EH (cell line): ENCODE measurements at places on chromosomes 7 and 10.

GRCh38 chr10:101565936-101566332, 22.1 kb downstream of the POLL start:
- no peak for DNase-seq

DNA sequence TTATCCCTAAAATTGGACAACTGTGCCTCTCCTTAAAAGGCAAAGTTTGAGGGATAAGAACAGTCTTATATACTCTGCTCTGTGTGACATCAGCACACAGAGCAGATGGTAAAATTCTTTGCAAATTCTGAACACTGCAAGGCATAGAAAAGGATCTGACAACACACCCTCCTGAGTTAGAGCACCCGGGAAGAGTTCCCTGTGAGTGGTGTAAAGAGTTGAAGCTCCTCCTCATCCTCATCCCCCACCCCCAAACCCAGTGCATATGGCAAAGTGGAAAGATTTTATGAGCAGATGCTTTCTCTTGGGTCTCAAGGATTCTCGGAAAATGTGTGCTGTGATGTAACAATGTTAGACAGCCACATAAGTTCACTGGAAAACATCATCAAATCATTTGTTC, 40.0 kb upstream of the DGKI start:
- peak; percentile 74 for DNase-seq

GRCh38 chr7:116561697-116562483, 37.1 kb downstream of the CAV1 start:
- peak; percentile 79 for DNase-seq

DNA sequence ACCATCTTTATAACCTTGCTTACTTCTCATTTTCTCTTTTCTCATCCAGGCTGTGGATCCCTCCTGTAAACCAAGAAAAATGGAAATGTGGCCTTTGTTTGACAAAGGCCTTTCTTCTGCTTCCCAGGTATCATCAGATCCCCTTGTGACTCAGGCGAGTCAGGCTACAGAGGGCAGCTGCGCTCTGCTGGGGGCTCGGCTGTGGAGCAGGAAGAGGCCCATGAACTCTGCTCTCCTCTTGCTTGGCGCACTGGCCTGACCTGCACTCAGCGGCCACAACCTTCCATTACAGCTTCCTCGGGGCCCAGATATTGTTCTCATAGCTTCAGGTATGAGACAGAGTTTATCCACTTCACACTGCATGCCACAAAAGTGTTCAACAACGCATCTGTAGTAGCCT, 457.6 kb upstream of the COBL start:
- DNase-seq: no peak

DNA sequence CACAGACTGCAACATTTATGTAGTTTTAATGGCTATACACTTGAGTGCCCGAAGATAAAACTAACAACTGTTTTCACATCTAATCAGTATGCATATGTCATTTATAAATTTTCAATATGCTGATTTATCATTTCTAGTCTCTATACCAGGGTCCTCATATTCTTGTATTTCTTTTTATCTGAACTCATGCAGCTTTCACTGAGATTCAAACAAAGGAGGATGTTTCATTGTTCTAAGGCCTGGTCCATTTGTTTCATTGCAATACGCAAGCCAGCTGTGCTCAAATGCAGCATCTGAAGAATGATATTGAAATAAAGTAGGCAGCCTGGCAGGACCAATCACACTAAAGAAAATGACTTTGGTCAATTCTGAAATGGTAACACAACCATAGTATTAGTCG, 31.7 kb downstream of the MAGI2 start:
- DNase-seq: no peak

DNA sequence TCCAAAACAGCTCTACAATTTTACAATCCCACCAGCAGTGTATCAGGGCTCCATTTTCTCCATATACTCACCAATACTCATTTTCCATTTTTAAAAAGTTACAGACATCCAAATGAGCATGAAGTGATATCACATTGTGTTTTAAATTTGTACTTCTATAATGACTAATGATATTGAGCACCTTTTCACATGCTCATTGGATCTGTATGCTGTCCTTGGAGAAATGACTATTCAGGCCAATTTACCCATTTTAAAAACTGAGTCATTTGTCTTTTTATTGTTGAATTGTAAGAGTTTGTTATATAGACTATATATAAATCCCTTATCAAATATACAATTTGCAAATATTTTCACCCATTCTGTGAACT, 162.0 kb downstream of the MAGI2 start:
- no peak for DNase-seq

GRCh38 chr7:115693779-115694178, 336.8 kb downstream of the TFEC start:
- DNase-seq: no peak

GRCh38 chr7:154911862-154912455, 91.0 kb downstream of the PAXIP1 start:
- DNase-seq: no peak

GRCh38 chr7:16587790-16588189, 57.8 kb downstream of the ANKMY2 start:
- no peak for DNase-seq

- DNase-seq: no peak
Measured at GRCh38 chr10:123795196-123795780, 96.3 kb downstream of the CPXM2 start.

- DNase-seq: no peak
Measured at GRCh38 chr10:71790749-71791440, 17.6 kb upstream of the VSIR start.

GRCh38 chr10:123379156-123379555, 225.0 kb downstream of the BUB3 start:
- no peak for DNase-seq

GRCh38 chr7:100158229-100159098, at the start of gene TRAPPC14:
Gene TRAPPC14, minus strand, starts transcription at chr7:100158723. Its CDS starts 224 bp downstream, at chr7:100158499.
- DNase-seq: peak; percentile 86

DNA sequence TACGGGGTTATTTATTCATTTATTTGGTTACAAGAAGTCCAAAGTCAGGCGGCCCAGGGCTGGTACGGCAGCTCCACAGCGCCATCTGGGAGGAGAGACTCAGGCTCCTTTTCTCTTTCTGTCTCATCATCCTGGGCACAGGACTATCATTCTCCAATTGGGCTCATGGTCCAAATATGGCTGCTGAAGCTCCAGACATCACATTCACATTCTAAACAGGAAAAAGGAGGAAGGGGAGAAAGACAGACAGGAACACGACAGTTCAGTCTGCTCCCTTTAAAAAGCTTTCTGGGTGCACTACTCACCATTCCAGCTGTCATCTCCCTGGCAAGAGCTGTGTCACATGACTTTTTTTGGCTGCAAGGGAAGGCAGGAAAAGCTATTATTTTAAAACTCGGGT, 74.4 kb upstream of the PDZD8 start:
- no peak for DNase-seq

DNA sequence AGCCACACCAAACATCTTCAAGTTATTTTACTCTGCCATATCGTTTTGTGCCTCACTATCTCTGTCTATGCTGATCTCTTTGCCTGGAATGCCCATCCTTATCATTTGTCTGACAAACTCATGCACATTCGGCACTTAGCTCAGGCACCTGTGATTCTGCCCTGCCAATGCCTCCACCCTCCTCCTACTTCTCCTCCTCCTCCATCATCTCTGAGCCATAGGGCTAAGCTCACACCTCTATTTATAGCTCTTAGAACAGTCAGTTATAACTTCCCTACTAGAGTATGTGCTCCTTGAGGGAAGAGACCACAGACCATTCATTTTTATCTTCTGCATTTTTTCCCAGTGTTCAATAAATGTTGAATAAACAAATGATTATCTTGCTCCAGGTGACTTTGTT, 51.2 kb upstream of the CDK13 start:
- DNase-seq: no peak

DNA sequence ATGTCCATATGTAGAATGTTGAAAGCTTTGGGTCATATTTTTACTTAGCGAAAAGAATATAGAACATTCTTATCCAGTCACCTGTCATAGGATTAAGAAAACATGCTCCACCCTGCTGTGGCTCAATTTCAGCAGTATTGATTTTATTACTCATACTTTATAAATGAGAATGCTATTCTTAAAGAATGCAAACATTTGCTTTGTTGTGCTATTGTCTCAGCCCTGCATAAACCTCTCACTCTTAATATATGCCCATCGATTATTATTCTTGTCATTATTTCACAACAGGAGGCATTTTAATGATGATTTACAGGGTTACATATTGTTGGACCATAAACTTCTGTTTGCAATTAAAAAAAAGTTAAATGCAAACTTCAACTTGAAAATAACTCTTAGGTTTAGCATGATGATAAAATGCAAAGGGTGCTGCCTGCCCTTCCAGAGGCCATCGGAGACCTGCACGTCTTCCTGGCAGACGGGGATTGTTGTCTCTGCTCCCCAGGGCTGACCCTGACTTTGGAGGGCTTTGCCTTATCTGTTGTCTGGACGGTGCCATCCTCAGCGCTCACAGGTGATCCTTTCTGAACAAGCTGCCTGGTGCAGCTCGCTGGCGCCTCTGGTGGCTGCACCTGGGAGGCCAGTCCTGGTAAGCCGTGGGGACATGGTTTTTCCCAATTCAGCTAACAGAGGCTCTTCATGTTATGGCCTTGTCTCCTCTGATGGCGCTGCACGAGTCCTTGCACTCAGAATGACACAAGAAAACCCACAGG, 50.0 kb upstream of the SHH start:
- DNase-seq: no peak

DNA sequence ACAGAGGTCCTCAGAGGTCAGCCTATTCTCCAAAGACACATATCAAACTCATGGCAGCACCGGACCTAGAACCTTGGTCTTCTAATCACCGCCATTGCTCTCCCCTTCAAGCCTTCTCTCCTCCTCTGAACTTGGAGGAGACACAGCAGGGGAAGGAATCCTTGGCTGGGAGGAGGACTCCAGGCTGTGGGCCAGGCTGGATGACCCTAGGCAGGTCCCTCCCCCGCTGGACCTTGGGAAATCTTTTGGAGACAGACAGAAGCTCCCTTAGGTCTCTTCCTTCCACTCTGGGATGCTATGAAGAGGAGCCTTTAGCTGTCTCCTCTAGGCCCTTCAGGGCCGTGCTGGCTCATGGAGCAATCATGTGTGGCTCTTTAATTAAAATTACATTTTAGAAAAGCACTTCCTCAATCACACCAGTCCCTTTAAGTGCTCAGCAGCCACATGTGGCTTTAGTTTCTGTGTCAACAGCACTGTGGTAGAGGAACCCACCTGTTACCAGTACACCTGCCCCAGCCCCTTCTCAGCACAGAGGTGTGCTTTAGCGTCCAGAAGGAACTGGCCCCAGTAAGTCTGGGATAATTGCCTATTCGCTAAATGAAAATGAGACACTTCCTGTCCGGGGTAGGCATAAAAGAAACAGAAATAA, 238.2 kb downstream of the CELF2 start:
- peak; percentile 1 for DNase-seq

DNA sequence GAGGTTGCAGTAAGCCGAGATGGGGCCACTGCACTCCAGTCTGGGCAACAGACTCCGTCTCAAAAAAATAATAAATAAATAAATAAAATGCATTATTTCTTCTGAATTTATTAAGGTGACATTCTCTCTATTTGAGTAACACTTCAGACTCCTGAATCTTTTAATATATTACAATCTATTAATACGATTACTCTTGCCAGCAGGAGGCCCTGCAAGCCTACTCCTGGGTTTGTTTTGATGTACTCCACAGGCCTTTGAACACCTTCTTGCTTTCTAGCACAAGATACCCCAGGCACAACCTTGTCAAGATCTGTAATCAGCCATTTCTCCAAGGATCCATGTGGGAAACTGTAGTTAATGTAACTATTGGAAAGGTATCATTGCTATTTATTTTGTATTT, 63.5 kb downstream of the COBL start:
- DNase-seq: no peak

GRCh38 chr10:123884351-123884906, 7.2 kb downstream of the CPXM2 start:
- no peak for DNase-seq

GRCh38 chr10:2619472-2619871, 447.9 kb upstream of the PFKP start:
- DNase-seq: no peak

DNA sequence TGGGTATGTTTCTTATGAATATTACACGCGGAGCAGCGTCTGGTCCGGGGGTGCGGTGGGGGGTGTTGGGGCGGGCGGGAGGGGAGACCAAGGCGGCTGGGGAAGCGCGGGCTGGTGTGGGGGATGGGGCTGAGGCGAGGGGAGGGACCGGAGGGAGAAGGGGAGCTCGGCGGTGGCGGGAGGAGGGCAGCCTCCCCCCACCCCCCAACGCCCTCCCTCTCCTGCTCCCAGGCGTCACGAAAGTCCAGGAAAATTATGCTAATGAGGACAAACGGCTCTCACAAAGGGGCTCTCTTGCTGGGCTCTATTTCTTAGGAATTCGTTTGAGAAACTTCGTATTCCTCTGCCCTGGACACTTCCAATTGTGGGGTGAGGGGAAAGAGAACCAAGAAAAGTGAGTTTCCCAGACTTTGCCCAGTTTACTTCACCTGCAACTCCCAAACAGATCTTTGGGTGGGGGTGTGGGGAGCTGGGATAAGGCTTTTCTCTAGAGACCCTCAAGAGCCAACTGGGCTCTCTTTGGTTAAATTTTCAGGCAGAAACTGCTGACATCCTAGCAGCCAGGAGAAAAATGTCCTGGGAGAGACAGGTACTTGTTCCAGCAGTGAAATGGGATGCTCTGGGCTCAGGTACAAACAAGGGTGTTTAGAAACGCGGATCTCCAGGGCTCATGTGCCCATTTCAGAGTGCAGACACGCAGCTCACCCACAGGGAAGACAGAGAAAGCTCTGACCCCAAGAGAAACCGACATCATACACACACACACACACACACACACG, 11.7 kb upstream of the HOXA2 start:
- no peak for DNase-seq

- no peak for DNase-seq
Measured at GRCh38 chr10:108966411-108966810, 956.9 kb downstream of the XPNPEP1 start.

DNA sequence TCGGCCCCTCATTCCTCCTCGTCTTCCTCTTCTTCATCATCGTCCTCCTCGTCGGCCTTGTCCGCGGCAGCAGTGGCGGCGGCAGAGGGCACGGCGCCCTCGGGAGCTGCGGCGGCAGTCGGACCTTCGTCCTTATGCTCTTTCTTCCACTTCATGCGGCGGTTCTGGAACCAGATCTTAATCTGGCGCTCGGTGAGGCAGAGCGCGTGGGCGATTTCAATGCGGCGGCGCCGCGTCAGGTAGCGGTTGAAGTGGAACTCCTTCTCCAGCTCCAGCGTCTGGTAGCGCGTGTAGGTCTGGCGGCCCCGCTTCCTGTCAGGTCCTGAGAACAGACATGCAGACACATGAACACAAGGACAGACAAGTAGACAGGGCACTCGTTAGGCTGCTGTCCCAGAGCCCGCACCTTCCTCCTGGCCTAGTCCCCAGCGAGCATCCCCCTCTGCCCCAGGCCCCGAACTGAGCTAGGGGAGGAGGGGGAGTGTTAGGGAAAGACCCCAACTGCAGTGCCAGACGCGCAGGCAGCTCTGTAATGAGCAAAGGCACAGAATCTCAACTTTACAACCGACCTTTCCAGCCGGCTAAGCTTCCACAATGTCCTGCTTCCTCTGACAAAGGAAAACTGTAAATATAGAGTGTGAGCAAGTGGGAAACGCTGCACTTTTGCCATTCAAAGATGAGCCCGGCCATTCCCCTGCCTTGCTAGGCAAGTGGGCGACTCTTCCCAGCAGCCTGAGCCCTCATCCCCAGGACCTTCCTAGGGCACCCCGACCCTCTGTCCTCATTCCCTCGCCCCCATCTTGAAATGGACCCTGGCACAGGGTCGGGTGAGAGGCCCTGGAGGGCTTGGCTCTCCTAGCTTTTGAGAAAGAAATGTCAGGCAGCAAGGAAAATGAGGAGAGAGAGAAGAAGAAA, 1.3 kb downstream of the HOXA7 start:
- no peak for DNase-seq

GRCh38 chr10:132788180-132788830, 2.4 kb upstream of the NKX6-2 start:
- peak; percentile 31 for DNase-seq

GRCh38 chr7:25851332-25852210, 300.4 kb upstream of the NFE2L3 start:
- DNase-seq: peak; percentile 79
